ENCODE measurements at places on chromosomes 3 and 15. TPM values are rescaled to one million over a fixed set of nuclear protein-coding genes. Genes with fewer than 3 reads are reported as not detected.

DNA sequence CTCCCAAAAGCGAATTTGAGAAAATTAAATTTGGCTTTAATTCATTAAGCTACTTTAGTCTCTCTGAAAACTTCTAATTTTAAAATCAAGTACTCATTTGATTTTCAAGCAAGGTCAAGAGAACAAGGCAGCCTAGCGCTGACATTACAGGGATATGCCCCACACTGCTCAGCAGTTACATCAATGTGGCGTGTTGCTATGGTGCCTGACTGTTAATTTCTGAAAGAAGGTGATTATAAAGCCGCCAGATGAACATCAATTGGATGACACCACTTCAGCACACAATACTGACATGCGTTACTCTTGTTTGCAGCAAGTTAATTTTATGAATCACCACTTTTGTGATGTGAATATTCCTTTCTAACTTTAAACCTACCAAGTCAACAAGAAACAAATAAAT, 284.4 kb downstream of the FOXP1 start:
- no peak for DNase-seq

DNA sequence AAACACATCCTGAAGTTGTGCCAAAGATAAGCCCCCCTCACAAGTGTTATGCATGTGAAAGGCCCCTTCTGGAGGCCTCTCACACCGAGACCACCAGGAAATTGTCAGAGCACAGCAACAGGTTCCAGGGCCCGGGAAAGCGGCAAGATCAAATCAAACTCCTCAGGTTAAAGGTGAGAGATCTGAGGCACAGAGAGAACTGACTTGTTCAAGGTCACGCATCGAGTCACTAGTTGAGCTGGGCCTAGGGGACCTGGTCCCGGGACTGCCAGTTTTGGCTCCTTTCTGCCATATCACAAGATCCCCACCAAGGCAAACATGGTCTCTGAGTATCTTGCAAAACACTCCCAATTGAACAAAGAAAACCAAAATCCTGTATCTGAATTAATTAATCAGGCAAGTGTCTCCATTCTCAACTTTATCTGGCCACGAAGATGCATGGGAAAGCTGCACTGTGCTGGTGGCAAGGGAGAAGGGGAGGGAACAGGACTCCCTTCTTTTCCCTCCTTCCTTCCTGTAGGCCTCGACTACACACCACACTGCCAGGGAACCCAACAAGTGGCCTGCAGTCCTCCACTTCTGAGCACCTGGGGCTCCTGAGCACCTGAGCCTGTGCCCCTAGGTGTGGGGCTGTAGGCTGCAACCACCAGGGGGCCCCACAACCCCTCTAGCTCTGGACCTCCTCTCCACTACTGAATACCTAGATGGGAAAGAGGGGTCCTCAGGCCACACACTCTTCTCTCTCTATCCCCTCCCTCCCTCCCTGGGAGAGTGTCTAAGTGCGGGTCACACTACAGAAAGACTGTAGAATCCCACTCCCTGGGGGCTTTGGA, 37.3 kb downstream of the ANP32A start:
- no peak for DNase-seq

DNA sequence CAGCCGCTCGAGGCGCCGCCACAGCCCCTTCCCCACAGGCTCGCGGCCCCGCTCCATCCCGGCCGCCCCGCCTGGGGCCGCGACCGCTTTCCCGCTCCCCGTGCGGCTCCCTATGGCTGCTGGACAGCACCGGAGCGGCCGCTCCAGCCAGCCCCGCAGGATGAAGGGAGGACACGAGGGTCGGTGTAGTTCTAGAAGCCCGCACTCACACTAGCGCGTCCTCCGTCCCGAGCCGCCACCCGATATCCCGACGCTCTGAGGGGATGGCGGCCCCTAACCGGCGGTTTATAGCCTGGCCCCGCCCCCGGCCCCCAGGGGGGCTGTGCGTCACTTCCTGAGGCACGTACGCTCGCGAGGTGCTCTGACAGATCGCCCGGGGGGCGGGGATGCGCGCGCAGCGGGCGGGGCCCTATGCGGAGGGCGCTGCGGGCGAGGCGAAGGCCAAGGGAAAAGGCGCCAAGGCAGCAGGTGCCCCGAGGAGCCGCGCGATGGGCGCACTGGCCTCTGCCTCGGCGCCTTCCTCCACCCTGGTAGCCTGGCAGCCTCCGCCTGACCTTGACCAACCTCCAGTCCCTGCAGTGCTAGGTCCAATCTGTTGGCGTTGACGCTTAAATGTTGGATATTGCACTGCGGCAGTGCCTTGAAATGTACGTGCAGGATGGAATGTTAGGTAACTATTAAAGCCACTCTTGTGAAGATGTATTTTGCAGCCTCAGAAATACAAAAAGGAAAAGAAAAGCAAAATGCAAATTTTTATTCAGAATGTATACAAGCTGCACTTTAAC, at the start of gene TFRC:
TSS of gene TFRC (minus strand) at position 257 of the 785 bp plus-strand sequence. CDS start 4,991 bp downstream, outside the sequence.
- peak; percentile 89 for DNase-seq

DNA sequence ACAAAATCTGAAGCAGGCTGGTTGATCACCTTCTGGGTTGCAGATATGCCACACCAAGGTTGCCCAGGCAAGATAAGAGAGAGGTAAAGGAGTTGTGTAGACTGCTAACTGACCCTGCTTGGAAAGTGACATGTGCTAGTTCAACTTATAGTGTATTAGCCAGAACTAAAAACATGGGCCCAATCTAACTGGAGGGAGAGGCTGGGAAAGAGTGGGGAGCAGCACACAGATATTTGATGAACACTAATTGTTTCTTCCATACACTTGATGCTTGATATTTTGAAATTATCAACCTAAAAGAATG, 55.1 kb upstream of the ADGRG7 start:
- no peak for DNase-seq

DNA sequence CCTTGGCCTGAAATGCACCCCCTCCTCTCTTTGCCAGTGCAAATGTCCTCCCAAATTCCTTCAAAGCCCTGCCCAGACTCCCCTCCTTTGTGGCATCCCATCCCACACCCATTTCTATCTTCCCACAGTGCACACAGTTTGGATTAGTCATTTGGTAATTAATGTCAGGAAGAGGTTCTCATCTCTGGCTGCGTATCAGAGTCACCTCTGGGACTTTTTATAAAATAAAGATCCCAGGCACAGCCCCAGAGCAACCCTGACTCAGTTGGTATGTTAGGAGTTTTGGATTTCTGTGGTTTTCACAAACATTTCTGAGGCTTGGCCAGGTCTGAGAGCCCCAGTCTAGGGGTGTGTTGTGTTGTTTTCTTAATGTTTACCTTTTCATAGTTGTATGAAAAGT, 41.6 kb downstream of the C3orf20 start:
- DNase-seq, result no peak

DNA sequence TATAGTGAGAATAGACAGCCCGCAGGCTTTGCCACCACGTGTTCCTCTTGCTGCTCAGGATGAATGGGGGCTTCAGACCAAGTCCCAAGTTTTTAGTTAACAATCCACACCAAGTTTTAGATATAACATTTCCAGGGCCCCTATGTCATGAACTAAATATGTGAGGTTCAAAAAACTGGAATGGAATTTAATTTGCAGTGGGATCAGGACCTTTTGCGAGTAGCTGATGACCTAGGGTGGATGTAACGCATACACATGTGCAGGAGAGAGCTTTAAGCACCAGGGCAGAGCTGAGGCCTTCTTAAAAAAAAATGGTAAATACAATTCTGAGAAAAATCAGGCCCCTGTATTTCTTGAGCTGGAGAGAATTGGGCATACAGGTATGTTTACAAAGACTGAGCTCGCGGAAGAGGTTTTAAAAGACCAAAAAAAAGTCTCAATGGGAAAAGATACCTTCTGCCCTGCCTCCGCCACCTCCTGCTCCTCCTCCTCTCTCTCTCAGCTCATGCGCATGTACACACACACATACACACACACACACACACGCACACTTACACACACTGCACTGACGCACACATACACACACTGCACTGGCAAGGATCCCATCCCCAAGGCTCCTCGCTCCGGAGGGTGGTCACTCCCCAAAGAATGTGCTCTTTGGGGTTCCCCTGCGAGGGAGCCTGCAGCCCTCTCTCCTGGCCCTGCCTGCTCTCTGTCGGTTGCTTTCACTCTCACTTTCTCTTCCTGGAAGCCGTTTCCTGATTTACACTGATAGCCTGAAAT, 48.2 kb upstream of the IGF1R start:
- DNase-seq, result peak; percentile 47

GRCh38 chr3:126438186-126438585, 37.5 kb downstream of the ZXDC start:
- no peak for DNase-seq

DNA sequence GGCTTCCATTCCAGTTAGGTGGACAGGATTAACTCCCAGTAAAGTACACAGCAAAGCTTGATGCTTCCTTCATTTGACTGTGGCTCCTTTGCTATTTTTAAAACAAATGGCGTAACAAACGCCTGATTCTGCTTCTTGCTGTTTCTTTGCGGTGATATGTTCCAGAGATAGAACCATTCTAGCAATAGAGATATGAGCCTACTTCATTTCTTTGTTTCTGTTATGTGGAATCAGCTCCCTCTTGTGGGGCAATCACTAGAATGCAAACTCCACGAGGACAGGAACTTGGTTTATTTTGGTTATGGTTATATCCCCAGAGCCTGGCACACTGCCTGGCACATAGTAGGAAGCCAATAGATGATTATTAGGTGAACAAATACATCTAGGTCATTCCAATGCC, 122.6 kb upstream of the SLC6A11 start:
- no peak for DNase-seq

C3orf52 gene
- 5.4 TPM for polyA plus RNA-seq

LNP1 gene
- polyA plus RNA-seq, result 8.7 TPM

SLC28A1 gene
- polyA plus RNA-seq, result 4.3 TPM

RBP2 gene
- polyA plus RNA-seq, result 0.44 TPM

MYLK gene
- 142 TPM for polyA plus RNA-seq

Measured in right renal pelvis (tissue), 4 donors.